ENCODE measurements at places on chromosomes 5 and 9.

DNA sequence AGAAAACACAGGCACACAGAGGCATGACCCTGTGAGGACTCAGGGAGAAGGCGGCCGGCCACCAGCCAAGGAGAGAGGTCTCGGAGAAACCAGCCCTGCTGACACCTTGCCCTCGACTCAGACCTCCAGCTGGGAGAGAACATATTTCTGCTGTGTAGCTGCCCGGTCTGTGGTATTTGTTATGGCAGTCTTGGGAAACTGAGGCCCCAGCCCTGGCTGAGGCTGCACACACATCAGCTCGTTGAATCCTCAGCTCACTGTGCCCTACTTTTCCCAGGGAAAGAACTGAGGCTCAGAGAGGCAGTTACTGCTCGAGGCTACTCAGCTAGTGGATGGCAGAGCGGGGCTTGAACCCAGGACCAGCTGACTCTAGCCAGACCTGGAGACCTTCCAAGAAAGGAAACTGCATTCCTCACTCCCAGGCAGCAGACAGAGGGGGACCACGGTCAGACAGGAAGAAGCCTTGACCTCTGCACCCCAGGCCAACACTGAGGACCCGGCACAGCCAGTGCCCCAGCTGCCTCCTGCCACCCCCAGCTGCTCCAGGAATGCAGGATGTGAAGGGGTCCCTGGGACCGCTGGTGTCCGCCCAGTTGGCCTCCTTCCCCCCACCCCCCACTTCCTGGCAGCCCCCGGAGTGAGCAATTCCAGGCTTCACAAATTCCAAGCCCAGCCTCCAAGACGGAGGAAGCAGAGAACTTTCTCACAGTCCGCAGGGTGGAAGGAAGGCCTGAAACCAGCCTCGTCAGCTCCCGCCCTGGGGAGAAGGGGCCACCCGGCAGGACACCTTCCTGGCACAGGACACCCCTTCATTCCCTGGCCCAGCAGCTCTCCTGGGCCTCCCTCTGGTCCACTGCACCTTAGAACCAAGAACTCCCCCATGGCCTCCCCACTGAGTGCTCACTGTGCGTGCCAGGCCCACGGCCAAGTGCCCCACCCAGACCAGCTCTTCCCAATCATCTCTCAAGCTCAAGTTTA is 69.9 kb downstream of the LRSAM1 start:
- DNase-seq: no peak

DNA sequence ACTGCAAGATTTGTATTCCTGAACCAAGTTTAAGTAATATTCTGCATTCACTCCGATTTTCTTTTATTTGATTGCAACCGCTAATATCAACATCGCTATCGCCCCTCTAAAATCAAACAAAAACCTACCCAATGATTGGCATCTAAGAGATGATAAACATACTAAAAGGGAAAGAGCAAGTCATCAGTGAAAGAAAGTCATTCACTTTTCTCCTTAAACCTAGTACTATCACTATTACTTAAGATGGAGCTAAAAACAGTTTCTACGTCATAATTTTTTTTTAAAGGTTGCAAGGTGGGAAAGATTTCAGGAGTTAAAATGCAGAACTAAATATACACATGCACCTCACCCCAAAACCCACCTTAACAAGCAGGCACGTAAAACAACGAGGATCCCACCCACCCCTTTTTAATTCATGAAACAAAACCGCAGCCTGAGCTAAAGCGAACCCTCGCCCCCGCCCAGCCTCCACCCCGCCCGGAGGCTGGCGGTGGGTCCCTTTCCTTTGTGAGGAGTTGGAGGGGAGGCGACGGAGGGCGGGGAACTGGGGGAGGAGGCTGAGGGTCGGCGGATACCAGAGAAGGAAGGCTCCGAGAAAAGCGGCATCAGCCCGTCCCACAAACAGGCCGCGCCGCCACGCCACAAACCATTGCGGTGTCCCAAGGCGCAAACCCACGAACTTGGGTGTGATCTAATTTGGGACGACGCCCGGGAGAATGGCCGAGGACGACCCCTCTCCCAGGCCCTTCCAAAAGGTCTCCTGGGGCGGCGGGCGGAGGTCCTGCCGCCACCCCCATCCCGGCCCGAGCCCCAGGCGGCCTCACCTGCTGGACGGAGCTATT is 861 bp downstream of the UBQLN1 start:
- peak; percentile 63 for DNase-seq

DNA sequence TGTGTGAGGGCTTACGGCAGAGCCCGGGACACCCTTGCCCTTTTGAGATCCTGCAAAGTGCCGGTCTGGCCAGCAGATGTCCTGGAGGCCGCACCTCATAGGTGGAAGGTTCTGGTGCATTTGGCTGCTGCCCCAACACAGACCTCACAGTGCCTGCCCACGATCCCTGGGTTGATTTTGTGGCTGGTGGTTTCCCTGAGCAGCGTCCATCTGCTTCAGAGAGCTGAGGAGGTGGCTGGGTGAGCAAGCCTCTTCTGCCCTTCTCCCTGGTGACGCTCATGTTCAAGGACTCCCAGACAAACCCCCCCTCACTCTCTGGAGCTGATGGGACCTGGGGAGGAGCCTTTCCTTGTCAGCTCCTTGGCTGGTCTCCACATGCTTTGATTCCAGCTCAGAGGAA is 18.9 kb downstream of the BNIP1 start:
- no peak for DNase-seq

DNA sequence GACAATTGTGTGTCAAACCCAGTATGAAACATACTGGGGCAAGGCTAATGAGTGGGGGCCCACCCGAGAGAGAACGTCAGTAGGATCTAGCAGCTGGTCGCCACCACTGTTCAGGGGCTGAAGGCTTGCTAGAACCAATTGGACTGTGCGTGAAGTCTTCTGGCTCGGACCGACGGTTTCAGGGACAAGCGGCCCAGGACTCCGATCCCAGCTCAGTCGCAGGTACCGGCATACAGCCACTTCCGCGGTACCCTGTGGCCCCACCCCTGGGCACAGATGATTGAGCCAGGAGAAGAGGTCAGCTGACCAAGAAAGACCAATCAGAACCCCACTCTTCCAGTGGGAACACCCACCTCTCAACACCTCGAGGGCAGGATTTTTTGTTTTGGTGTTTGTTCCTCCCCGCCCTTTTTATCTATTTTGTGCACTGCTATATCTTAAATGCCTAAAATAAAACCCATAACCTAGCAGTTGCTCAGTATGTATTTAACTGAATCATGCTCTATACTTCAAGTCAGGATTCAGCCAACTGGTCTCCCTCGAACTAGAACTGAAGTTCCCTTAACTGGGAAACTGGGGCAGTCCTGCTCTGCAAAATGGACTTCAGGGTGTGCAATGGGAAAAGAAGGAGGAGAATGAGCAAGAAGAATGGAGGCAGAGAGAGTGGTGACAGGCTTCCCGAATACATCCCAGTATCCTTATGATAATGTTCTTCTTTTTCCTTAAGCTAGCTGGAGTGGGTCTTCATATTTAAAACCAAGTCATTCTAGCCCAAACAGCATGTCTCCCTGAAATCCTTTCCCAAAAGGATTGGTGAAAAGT is 21.1 kb upstream of the CPEB4 start:
- no peak for DNase-seq

- peak; percentile 71 for DNase-seq
Measured at GRCh38 chr5:180353048-180353979, at the start of gene GFPT2. Gene GFPT2 (minus strand): TSS chr5:180353336. CDS start chr5:180353217, 119 bp downstream.

DNA sequence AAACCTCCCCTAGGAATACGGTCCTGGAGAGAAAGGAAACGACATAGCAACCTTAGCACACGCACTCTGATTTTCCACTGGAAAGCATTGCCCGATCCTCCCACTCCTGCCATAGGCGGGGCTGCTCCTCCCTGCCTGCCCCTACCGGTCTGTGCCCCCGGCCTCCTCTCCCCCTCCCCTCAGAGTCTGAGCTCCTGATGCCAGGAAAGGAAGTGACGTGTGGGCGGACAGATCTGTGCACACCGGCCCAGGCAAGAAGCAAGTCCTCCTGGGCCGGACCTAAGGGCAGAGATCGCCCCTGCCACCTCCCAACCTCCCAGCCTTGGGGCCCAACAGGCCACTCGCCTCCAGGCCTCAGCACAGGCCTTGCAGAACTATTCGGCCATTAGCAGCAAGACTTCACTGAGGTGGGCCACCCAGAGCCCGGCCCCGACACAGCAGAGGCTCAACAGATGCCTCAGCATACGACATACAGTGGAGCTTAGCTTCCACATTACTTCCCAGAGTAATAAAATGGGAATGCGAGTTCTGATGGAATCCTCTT is 7.2 kb downstream of the NINJ1 start:
- DNase-seq: no peak

- DNase-seq: peak; percentile 73
Measured at GRCh38 chr5:159987031-159987674, 21.8 kb upstream of the TTC1 start.

DNA sequence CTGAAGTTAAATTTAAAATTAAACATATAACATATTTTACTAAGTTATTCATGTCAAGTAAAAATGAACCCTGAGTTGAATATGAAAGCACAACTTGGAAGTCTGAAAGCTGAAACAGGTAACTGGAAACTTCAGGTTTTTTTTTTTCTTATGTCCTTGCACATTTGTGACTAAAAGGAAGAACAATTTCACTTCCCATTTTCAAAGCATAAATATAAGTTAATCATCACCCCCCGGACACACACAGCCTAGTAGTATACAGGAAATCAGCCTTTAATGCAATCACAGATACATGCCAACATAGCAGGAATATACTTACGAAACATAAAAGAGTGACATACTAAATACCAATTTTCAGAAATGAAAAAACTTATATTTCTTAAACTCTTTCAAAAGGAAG is 225.9 kb downstream of the RFX3 start:
- DNase-seq: no peak

DNA sequence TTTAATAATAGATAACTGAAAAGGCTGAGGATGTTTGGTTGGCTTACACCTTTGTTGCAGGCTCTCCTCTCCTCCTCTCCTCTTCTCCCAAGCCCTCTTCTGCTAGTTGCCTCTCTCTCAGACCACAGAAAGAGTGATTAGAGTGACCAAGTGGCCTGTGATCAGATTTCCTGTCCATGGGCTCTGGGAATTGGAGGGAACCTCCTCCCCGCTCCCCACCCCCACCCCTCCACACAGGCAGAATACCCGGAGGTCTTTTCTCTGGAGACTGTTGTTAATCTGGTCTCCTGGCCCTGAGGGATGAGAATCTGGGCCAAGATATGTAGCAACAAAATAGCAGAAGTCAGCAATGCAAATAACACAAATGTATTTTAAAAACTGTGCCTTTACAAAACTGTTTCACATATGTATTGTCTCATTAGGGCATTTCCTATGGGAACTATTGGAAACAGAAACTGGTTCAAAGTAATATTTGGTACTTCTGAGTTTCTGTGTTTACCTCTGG is 361.3 kb downstream of the NR2F1-AS1 start:
- DNase-seq: no peak

- DNase-seq: no peak
Measured at GRCh38 chr5:95759005-95759404, 27.9 kb downstream of the RHOBTB3 start.

- DNase-seq: no peak
Measured at GRCh38 chr9:112887381-112887780, 3.3 kb downstream of the SLC46A2 start.

DNA sequence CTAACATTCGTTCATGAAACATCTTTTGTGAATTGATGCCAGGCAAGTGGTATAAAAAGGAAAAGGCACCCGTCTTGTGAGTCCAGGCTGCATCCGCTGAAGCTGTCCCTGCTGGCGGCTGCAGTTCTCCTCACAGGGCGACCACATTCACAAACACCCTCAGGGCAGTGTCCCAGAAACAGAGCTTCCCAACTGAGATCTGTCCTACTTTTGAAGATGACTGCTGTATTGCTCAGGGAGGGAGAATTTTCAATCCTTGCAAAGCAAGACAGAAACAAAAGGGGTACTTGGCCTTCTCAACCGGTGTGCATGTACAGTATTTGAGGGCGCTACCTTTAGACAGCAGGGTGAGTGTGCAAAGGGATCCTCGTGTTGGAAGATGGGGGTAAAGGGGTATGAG is 316.1 kb downstream of the GADD45G start:
- DNase-seq: no peak

- DNase-seq: no peak
Measured at GRCh38 chr5:78959767-78960166, 25.3 kb downstream of the ARSB start.

DNA sequence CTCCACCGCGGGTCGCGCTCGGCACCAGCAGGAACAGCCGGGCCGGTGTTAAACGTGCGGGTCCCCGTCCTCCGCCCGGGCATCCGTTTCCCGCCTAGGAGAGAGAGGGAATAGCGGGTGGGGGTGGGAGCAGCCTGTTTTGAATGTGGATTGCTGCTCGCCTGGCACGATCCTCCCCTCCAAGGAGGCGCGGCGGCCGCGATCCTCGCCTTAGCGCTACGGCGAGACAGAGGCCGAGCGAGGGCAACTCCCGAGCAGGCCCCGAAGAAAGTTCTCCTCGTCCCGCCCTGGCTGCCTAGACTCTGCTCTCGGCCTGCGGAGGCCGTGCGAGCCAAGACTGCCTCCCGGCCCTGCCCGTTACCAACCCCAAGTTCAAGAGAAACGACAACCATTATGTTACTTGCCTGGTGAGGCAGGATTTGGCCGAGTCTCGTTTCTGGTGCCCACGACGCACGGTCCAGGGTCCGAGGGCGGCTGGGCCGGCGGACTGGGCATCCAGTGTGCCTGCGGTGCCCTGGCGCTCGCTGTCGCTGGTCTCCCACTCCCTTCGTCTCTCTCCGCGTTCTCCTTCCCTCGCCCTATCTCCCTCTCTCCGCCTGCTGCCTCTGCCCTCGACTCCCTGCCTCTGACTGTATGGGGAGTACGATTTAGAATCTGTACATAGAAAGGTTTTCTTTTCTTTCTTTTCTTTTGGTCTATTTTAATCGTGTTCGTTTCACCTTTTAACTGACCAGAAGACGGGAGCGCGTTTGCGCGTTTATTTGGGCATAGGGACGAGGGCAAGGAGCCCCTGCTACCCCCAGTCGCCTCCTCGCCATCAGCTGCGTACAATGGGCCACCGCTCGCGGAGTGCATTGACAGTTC is 724 bp downstream of the NR2F1-AS1 start:
- DNase-seq: no peak

DNA sequence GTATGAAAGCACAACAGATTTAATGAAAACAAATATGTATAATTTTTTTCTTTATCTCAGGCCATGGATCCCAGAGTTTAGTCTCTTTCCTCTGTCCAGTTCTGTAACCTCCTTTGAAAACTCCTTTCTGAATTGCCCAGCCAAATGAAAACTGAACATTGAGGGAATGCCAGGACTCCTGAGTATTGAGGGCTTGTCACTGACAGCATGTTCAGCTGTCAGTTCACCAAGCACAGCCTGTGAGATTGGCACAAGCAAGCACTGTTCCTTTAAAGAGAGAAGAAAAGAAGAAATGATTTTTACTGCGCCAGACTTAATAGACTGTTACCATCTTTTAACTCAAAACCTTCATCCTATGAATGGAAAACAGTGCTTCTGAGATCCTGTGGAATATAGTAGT is 27.3 kb downstream of the TTC1 start:
- no peak for DNase-seq

DNA sequence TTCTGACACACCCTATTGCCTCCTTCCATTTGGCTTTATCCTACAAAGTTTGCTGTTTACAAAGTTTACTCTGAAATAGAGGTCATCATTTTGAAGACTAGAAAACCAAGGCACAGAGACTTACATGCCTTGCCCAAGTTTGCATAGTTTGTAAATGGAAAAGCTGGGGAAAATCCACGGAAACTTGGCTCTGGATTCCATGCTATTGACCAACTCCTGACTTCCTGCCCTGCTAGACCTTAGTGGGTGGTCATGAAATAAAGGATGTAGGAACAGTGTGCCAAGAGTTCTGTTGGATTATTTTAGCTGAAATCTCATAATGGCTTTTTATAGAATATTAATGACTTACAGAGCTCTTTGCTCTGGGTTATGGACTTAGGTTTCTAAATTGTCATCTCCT is 69.5 kb downstream of the GRIA1 start:
- no peak for DNase-seq

- DNase-seq: no peak
Measured at GRCh38 chr5:177434942-177435738, 8.7 kb downstream of the GRK6 start.

Data from stimulated activated CD4-positive, alpha-beta T cell treated with anti-CD3 and anti-CD28 coated beads, Interleukin-12 subunit alpha, Interleukin-12 subunit beta, amount 100 ng/mL, for 4 hours (primary cell).